ENCODE measurements at places on chromosomes 5 and 9.

DNA sequence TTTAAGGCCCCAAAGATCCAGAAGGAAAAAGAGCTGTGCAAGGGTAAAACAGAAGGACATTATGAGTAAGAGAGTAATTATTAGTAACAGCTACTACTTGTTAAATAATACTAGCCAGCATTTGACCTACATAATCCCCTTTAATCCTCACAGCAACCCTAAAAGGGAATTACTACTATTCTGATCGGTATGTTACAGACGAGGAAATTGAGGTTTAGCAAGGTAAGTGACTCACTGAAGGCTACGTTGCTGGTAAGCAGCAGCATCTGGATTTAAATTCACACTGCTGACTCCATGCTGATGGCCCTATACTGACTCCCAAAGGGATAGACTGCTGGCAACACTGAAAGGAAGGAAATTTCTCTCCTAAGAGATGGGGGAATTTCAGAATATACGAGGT lies 3.7 kb upstream of the FSD1L start:
- DNase-seq, result no peak

DNA sequence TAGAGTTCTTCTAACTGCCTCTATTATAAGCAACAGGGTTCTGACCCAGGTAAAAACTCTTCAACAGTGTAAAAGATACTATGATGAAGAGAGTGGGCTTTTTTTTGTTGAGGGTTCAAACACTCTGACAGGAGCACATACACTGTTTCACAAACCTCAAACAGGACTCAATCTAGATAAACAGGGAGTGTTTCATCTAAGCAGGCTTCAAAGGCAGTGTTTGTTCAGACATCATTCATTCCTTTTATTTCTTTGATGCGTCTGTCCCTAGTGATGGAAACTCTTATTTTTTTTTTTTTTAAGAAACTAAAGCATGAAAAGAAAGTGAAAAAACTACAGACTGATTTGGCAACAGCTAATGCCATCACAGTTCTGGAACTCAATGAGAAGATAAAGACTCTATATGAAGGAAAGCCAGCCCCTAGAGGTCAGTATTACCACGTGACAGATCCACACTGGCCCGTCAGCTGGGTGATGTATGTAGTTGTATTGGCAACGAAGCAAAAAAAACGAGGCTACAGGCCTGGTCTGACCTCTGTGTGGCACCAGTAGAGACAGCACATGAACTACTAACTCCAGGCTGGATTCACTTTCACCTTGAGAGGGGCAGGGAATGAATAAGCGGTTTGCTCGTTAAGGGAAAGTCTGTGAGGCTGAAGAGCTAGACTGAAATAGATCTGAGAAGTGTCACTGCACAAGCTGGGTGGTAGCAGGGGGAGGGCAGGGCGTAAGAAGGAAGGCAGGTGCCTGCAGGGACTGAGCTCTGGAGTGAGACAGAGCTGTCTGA lies 172.2 kb downstream of the CCDC192 start:
- DNase-seq, result no peak

- no peak for DNase-seq
Measured at GRCh38 chr9:135488527-135488926, 8.9 kb downstream of the PPP1R26 start.

DNA sequence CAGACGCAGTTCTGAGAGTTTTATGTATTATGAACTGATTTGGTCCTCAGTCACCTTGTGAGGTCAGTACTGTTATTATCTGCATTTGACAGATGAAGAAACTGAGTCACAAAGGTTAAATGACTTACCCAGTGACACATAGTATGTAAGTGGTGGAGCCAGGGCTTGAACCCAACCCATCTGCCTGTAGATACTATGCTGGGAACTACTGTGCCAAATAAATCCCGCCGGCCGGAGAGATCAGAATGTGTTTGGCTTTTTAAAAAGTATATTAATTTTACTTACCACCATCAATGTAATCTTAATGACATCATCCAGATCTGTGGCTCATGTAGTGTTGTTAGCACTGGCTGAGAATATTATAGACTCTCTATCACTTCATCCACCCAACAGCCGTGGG lies 80.8 kb downstream of the ZNF618 start:
- no peak for DNase-seq

- DNase-seq, result no peak
Measured at GRCh38 chr5:64292611-64293215, 127.1 kb downstream of the RNF180 start.
